Thoracic aorta (tissue), 2 donors: ENCODE measurements at places on chromosomes 16 and 17. TPM values are rescaled to one million over a fixed set of nuclear protein-coding genes. Genes with fewer than 3 reads are reported as not detected.

GRCh38 chr17:76943781-76944213 lies 75.6 kb downstream of the MGAT5B start:
- H3K27me3 ChIP-seq: no peaks in the 10 kb centered on the region
- no peak overlapping the region for H3K4me3 ChIP-seq
- H3K4me1 ChIP-seq: no peaks in the 10 kb centered on the region
- DNase-seq: no peak
- no peaks in the 10 kb centered on the region for H3K36me3 ChIP-seq
- H3K27ac ChIP-seq: no peak overlapping the region

- H3K27me3 ChIP-seq: no peaks in the 10 kb centered on the region
- H3K27ac ChIP-seq: no peak overlapping the region
- H3K4me1 ChIP-seq: peaks cover 26% of the 10 kb centered on the region
- no peak for DNase-seq
Measured at GRCh38 chr16:22359679-22360078, 14.7 kb downstream of the CDR2 start.

RAB11FIP4 gene
- total RNA-seq: 3.7 TPM

DNA sequence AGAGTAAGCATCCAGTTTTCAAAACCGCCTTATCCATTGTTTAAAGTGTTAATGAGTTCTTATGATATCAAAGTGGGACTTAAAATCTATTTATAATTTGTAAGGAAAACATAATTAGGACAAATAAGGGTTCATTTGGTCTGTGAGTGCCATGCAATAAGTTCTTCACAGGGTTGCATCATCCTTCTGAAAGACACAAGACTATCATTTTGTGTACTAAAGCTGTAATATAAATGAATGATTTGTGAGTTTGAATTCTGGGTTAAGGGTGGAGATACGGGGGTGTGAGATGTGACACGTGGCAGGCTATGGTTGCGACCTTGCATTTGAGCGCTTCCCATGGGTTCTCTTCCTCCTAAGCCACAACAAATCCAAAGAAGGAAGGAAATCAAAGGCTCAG lies 6.8 kb downstream of the GAN start:
- no peak overlapping the region for H3K27ac ChIP-seq
- H3K36me3 ChIP-seq: no peaks in the 10 kb centered on the region
- no peak overlapping the region for H3K4me3 ChIP-seq
- H3K4me1 ChIP-seq: no peaks in the 10 kb centered on the region

DNA sequence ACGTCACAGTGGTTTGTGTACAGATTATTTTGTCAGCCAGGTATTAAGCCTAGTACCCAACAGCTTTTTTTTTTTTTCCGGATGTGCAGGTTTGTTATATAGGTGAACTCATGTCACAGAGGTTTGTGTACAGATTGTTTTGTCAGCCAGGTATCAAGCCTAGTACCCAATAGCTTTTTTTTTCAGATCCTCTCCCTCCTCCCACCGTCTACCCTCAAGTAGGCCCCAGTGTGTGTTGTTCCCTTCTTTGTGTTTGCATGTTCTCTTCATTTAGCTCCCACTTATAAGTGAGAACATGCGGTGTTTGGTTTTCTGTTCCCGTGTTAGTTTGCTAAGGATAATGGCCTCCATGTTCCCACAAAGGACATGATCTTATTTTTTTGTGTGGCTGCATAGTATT lies 19.9 kb downstream of the RPTOR start:
- H3K4me1 ChIP-seq: no peaks in the 10 kb centered on the region
- no peaks in the 10 kb centered on the region for H3K27me3 ChIP-seq
- H3K36me3 ChIP-seq: no peaks in the 10 kb centered on the region

- DNase-seq: no peak
- H3K36me3 ChIP-seq: no peaks in the 10 kb centered on the region
- no peak overlapping the region for H3K4me3 ChIP-seq
- H3K4me1 ChIP-seq: peaks cover 30% of the 10 kb centered on the region
Measured at GRCh38 chr17:17120701-17121100, 78.4 kb downstream of the MPRIP start.

GRCh38 chr16:78385086-78385805 lies 285.8 kb downstream of the WWOX start:
- no peaks in the 10 kb centered on the region for H3K27me3 ChIP-seq
- no peak overlapping the region for H3K27ac ChIP-seq
- H3K4me1 ChIP-seq: no peaks in the 10 kb centered on the region
- H3K4me3 ChIP-seq: no peak overlapping the region

- peak overlapping the region; percentile 94 for H3K4me3 ChIP-seq
- peak overlapping the region; percentile 91 for H3K27ac ChIP-seq
- no peak for DNase-seq
Measured at GRCh38 chr16:86570558-86571529, 4.2 kb downstream of the FOXC2 start.

DNA sequence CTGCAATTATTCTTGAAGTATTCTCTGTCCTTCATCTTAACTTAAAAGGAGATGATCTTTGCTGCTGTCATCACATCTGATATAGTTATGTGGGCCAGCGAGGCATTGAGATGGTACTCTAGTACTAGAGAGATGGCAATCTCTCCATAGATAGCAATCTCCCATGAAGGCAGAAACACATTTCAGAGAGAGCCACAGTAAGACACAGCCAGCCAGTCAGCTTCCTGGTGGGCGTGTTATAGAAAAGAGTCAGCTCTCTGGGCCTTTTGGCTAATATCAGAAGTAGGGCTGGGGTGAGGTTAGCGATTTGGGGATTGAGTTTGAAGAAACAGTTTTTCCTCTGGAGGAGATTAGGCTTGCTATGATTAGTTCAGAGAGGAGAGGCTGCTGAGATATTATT lies 22.6 kb upstream of the EFCAB13 start:
- no peak overlapping the region for H3K4me3 ChIP-seq
- peaks cover 18% of the 10 kb centered on the region for H3K4me1 ChIP-seq
- no peaks in the 10 kb centered on the region for H3K27me3 ChIP-seq
- no peak overlapping the region for H3K27ac ChIP-seq

GRCh38 chr17:75352079-75352569 lies 53.4 kb downstream of the GRB2 start:
- no peaks in the 10 kb centered on the region for H3K27me3 ChIP-seq
- peaks cover 3% of the 10 kb centered on the region for H3K4me1 ChIP-seq
- no peak for DNase-seq
- no peaks in the 10 kb centered on the region for H3K36me3 ChIP-seq
- H3K27ac ChIP-seq: no peak overlapping the region
- no peak overlapping the region for H3K4me3 ChIP-seq

- no peak overlapping the region for H3K27ac ChIP-seq
- H3K4me1 ChIP-seq: no peaks in the 10 kb centered on the region
- no peak overlapping the region for H3K4me3 ChIP-seq
- no peaks in the 10 kb centered on the region for H3K36me3 ChIP-seq
- H3K27me3 ChIP-seq: no peaks in the 10 kb centered on the region
Measured at GRCh38 chr17:55785181-55785580, 34.3 kb downstream of the PCTP start.

GRCh38 chr16:50459496-50460080 lies 88.6 kb upstream of the NKD1 start:
- no peaks in the 10 kb centered on the region for H3K27me3 ChIP-seq
- no peak overlapping the region for H3K27ac ChIP-seq
- H3K4me1 ChIP-seq: no peaks in the 10 kb centered on the region
- DNase-seq: no peak
- no peaks in the 10 kb centered on the region for H3K36me3 ChIP-seq

FOXL1 gene
- total RNA-seq: 52.1 TPM

- no peak overlapping the region for H3K27ac ChIP-seq
- no peak for DNase-seq
- H3K36me3 ChIP-seq: no peaks in the 10 kb centered on the region
- no peak overlapping the region for H3K4me3 ChIP-seq
- H3K4me1 ChIP-seq: peaks cover 17% of the 10 kb centered on the region
- H3K27me3 ChIP-seq: peaks cover 21% of the 10 kb centered on the region
Measured at GRCh38 chr16:49283376-49284049, 1.9 kb upstream of the CBLN1 start.

TNFRSF17 gene
- not detected for total RNA-seq

- H3K27ac ChIP-seq: no peak overlapping the region
- no peaks in the 10 kb centered on the region for H3K36me3 ChIP-seq
Measured at GRCh38 chr17:55433629-55434422, 12.2 kb upstream of the MMD start.

DNA sequence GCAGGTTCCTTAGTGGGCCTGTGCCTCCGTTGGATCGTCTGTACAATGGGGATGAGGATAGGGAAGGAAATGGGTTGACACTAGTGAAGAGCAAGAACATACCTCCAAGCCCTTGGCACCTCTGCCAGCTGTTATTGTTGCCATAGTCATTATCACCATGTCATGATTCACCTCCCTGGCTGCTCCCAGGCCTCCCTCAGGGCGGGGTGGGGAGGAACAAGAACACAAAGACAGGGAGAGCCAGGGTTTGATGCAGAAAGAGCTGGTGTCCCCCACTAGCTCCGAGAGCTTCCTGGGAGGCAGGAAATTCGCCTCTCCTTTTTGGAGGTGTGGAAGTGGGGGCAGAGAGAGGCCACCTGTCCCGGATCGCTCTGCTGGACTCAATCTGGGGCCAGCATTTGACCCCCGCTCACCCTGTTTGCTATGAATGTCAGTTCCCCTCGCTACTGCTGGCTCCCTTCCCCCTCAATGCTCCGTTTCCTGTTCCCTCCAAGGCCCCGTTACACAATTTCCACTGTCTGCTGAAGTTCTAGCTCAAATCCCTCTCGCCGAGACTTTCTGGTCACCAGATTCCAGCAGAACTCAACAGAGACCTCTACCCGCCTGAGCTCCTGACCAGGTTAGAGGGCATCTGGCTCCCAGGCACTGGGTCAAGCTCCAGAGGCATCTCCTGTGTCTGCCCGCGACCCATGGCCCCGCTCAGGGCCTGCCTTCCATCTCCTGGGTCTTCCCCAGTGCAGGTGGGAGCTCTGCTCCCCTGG lies 9.1 kb downstream of the TIMP2 start:
- peak overlapping the region; percentile 15 for H3K27ac ChIP-seq
- peaks cover 82% of the 10 kb centered on the region for H3K4me1 ChIP-seq
- peak overlapping the region; percentile 32 for H3K4me3 ChIP-seq
- H3K27me3 ChIP-seq: no peaks in the 10 kb centered on the region
- peaks cover 3% of the 10 kb centered on the region for H3K36me3 ChIP-seq
- DNase-seq: no peak

DNA sequence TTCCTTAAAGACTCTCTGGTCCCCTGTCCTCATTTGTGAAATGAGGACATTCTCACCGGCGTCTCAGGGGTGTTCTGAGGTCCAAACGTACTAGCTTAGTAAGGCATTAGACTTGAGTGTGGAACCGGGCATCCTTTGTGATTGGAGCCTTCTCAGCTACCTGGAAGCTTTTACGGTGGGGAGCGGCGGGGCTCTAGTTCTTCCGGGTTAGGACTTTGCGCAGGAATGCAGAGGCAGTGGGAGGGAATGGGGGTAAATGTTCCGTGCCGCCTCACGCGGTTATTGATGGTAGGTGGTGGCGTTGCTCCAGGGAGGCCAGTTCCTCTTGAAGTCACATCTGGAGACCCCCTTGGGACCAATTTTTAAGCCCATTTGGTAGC lies 113.6 kb downstream of the SNX29 start:
- peak overlapping the region; percentile 61 for H3K4me3 ChIP-seq
- H3K4me1 ChIP-seq: peaks cover 4% of the 10 kb centered on the region
- H3K36me3 ChIP-seq: no peaks in the 10 kb centered on the region
- H3K27me3 ChIP-seq: no peaks in the 10 kb centered on the region

DNA sequence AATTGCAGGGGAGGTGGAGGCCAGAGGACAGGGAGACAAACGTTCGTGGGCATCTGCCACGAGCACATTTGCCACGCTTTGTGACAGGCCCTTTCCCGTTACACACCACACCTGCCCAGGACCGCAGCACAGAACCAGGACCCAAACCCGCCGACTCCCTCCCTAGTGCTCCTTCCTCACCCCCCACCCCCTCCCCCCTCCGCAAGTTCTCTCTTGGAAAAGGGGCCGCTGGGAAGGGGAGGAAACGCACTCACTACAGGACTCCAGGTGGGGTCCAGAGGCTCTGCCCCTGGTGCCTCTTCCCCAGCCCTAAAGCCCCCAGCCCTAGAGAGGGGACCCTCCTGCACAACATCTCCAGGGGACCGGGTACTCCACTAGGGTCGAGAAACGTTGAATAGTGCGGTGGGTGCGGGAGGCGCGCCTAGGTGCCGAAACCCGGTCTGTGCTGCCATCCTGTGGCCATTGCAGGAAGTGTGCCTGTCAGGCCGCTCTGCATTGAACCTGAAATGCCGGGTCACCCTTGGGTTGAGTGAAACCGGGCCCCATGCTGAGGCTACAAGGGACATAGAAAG lies 21.9 kb upstream of the EIF1 start:
- peak; percentile 33 for DNase-seq
- H3K4me1 ChIP-seq: peaks cover 4% of the 10 kb centered on the region
- H3K27ac ChIP-seq: peak overlapping the region; percentile 69
- peak overlapping the region; percentile 76 for H3K4me3 ChIP-seq
- H3K36me3 ChIP-seq: no peaks in the 10 kb centered on the region
- H3K27me3 ChIP-seq: no peaks in the 10 kb centered on the region

TLCD2 gene
- total RNA-seq: 8.3 TPM

GRCh38 chr17:21361020-21361809 lies 14.9 kb upstream of the KCNJ12 start:
- H3K4me1 ChIP-seq: no peaks in the 10 kb centered on the region
- H3K27ac ChIP-seq: no peak overlapping the region
- no peaks in the 10 kb centered on the region for H3K36me3 ChIP-seq
- DNase-seq: no peak
- H3K27me3 ChIP-seq: no peaks in the 10 kb centered on the region
- H3K4me3 ChIP-seq: no peak overlapping the region

DNA sequence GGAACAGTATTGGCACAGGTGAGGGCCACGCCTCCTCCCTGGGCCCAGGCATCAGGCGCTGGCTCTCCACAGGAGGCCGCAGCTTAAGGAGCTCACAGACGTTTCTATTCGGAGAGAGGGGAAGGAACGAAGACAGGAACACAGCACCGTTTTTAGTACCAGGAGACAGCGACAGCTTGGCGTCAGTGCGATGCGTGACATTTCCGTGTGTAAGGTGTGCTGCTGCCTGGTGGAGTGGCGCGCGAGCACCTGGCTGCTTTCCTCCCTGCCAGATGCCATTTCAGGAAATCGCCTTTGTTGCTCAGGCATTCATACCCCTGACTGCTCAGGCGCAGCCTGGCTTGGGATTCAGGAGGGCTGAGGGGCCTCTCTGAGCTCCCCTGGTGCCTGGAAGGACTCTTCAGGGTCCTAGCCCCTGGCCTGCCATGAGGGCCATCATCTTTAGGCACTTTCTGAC lies 367.5 kb downstream of the CPPED1 start:
- no peaks in the 10 kb centered on the region for H3K27me3 ChIP-seq
- H3K36me3 ChIP-seq: no peaks in the 10 kb centered on the region
- no peaks in the 10 kb centered on the region for H3K4me1 ChIP-seq
- DNase-seq: no peak
- no peak overlapping the region for H3K4me3 ChIP-seq

HES7 gene
- not detected for total RNA-seq

GRCh38 chr16:82396509-82396908 lies 226.5 kb upstream of the MPHOSPH6 start:
- no peak for DNase-seq
- H3K27ac ChIP-seq: no peak overlapping the region
- no peaks in the 10 kb centered on the region for H3K4me1 ChIP-seq
- H3K27me3 ChIP-seq: no peaks in the 10 kb centered on the region
- H3K36me3 ChIP-seq: no peaks in the 10 kb centered on the region
- H3K4me3 ChIP-seq: no peak overlapping the region

KRT13 gene
- not detected for total RNA-seq

KRTAP1-5 gene
- total RNA-seq: not detected

GRCh38 chr17:14427900-14428647 lies 127.2 kb downstream of the HS3ST3B1 start:
- H3K27ac ChIP-seq: no peak overlapping the region
- peaks cover 6% of the 10 kb centered on the region for H3K4me1 ChIP-seq

HOXB6 gene
- total RNA-seq: 4.2 TPM

KRT40 gene
- not detected for total RNA-seq
